ENCODE measurements at places on chromosomes 5 and 9.

DNA sequence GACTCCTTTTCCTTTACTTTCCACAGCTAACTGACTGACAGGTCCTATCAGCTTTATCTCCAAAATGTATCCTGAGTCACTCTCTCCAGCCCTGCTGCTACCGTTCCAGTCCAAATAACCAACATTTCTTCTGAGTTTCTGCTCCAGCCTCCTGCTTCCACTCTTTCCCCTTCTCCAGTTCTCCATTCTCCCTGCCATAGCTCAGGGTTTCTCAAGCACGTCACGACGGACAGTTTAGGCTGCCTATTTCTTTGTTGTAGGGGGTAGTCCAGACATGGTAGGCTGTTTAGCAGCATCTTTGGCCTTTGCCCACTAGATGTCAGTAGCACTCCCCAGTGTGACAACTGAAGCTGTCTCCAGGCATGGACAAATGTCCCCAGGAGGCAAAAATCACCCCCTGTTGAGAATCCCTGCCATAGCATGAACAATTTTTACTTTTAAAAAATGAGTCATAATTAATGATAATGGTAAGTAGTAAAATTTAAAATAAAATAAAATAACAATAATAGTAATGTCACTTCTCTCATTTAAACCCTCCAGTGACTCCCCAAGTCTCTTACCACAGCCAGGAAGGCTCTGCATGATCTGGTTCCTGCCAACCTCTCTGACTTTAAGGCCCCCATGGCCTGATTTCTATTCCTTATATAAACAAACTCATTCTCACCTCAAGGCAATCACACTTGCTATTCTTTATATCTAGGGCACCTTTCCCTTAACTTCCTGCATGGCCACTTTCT is 105.4 kb upstream of the FER start:
- DNase-seq = peak; percentile 61

DNA sequence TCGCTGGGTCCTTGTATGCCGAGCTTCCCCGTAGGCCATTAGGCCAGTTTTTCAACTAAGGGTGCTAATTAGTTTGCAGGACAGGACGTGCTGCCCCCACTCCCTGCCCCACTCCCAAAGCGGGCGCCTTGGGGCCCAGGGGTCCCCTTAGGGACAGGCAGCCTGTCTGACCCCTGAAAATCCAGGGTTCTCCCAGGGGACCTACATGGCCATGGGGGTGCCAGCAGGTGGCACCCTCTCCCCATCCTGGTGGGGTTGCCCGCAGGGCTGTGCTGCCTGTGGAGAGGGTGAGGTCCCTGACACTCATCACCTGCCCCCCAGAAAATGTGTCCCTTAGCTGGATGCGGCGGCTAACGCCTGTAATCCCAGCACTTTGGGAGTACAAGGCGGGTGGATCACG is 8.5 kb upstream of the CCDC187 start:
- DNase-seq = peak; percentile 81

- DNase-seq = no peak
These were observed 299.3 kb downstream of the DIRAS2 start for GRCh38 chr9:90343366-90343765.

DNA sequence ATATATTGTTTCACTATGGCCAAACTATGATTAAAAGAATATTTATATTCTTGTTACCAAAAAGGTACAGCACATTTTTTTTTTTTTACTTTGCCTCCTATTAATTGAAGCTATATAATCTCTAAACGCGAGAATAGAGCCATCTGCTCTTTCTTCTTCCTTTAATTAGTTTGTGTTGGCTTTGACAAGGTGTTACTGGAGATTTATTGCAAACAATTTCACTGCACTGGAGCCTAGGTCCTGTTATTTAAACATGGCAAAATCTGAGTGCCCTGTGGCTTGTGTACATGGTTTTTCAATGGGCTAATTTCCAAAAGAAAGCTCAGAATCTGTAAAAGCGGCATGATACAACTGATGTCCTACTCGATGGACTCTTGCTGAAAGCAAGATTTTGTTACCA is 40.8 kb upstream of the GABRG2 start:
- DNase-seq = no peak

DNA sequence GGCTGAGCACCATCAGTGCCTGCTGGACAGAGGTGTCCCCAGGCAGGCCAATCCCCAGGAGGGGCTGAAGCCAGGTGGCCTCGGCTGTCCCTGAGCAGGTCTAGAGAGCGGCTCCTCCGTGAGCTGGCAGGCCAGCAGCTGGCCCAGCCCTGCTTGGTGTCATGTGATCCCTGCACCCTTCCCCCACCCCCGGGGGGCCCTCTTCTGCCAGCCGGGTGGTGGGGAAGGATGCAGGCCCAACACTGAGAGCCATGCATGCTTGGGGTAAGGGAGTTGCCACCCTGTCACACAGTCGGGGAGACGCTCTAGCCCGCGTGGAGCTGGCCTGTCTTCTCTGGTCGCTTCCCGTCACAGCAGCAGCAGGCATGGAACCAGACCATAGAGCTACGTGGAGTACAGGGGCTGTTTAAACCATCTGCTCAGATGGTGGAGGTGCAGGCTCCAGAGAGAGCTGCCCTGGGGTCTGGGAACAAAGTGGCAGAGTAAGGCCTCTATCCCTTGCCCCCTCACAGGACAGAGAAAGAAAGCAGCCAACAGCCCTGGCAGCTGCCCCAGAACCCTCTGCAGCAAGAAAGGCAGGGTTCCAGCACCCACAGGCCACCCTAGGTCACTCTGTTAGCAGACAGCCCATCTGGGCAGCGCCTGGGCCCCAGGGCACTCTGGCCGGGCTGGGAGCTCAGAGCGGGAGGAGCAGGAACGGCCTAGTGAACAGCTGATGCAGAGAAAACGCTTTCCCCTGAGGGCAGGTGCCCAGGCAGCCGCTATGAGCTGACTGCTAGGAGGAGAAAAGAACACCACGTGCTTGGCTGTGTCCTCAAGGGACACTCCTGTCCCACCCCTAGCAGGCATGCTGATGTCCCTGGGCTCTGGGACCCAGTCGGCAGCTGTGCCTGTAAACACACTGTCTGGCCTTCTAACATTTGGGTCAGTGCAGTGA is 6.8 kb downstream of the RALGDS start:
- no peak for DNase-seq

- DNase-seq = no peak
These were observed 74.1 kb downstream of the SLC38A9 start for GRCh38 chr5:55638051-55638450.

DNA sequence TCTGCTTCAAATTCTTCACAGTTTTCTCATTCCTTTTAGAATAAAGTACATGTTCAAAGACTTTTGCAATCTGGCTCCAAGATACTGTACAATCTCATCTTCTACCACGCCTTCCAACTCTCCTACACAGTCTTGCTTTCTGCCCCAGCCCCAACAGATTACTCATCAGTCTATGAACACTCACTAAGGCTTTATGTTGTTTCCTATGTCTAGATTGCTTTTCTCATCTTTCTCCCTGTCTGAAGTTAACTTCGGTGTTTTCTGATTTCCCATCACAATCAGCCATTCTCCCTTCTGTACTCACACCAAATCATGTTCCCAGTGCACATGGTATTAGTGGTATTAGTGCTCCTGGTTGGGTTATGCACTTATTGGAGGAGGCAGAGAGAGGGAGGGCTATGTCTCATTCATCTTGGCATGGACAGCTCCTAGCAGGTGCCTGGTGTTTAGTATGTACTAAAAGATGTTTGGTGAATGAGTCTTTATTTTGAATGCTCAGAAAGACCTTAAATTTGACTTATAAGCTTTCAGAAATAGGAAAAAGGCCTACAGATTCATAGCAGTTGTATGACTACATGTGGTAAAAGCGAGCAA is 44.0 kb upstream of the ZNF608 start:
- no peak for DNase-seq

GRCh38 chr5:175609526-175609925 is 48.3 kb upstream of the HRH2 start:
- no peak for DNase-seq

DNA sequence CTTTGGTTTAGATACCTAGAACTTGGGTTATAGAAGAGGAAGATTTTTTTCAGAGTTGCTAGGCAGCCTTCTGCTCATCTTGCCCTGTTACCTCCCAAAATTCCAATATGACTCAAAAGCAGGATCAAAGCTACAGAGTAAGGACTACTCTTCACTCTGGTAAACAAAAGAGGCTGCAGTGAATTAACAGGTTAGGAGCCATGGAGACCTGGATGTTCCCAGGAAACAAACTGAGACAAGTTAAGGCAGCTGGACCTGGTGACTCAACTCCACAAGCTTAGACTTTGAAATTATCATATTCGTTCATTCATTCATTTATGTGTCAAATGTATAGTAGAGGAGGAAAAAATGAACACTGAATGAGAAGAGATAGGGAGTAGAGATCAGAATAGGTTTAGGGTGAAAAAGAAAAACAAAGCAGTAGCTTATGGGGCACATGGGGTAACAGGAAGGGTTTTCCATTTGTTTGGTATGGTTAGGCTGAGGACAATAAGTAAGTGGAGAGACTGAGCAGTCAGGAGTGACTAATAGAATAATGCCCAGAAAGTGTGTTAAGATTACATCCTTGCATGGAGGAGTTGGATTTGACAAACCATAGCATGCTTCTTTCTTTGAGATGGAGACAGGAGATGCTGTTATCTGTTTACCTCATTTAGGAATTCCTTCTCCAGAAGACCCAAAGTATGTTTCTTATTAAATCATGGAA is 464.0 kb upstream of the ZNF608 start:
- DNase-seq = no peak

GRCh38 chr5:79595086-79595485 is 17.2 kb upstream of the TENT2 start:
- DNase-seq = no peak

DNA sequence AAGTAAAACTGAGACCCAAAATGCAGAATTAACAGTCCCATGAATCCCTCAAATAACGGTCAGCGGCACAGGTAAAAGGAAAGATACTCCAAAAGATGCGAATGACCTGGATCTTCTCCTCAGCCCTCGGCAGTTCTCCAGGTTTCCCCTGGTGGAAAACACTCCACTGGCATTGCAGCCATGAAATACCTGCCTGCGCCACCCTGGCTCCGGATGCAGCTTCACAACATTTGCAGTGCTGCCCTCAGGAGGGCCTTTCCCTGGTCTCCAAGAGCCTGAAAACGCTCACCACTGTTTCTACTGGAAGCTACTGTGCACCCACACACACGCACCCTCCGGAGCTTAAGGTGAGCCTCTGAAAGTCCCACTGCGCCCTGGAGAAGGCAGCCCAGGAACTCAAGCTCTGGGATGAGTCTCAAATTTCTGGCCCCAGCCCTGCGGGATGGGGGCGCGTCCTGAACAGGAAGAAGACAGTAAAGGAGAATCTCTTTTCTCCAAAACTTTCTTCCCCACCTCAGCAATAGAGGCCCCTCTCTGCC is 612 bp downstream of the UGT3A2 start:
- DNase-seq = no peak

DNA sequence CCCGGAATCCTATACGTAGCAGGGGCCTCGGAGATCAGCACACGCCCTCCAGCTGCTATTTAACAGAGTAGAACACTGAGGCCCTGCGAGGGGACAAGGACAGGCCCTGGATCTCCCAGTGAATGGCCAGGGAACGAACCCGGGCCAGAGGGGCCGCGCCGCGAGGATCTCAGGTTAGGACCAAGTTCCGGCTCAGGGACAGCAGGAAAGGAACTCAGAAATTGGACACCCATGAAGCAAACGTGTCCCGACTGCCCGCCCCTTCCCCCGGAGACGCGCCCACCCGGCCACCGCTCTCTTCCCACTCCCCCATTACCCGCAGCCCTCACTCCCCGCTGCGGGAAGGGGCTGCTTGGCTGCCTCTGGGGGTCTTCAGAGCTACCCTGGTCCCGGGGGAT is 1.0 kb upstream of the FOXE1 start:
- no peak for DNase-seq

- DNase-seq = no peak
These were observed 3.1 kb downstream of the MAN2A1 start for GRCh38 chr5:109692852-109693251.

GRCh38 chr5:100667161-100667630 is 132.0 kb downstream of the FAM174A start:
- DNase-seq = no peak

DNA sequence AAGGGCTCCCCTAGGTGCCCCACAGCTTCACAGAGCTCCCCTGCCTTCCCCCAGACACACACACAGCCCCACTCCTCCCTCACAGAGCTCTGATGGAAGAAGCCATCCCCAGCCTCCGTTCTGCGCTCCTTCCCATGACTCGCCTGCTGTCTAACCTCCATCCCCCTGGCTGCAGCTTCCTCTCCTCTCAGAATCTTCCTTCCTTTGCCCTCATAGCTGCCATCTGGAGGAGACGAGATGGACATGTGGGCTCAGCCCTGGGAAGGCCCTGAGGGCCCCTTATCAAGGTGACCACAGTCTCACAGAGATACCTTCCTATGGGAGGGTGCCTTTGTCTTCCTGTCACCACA is 94.3 kb downstream of the PCDH1 start:
- DNase-seq = no peak

GRCh38 chr5:168780888-168781287 is 201.7 kb upstream of the PANK3 start:
- DNase-seq = no peak

DNA sequence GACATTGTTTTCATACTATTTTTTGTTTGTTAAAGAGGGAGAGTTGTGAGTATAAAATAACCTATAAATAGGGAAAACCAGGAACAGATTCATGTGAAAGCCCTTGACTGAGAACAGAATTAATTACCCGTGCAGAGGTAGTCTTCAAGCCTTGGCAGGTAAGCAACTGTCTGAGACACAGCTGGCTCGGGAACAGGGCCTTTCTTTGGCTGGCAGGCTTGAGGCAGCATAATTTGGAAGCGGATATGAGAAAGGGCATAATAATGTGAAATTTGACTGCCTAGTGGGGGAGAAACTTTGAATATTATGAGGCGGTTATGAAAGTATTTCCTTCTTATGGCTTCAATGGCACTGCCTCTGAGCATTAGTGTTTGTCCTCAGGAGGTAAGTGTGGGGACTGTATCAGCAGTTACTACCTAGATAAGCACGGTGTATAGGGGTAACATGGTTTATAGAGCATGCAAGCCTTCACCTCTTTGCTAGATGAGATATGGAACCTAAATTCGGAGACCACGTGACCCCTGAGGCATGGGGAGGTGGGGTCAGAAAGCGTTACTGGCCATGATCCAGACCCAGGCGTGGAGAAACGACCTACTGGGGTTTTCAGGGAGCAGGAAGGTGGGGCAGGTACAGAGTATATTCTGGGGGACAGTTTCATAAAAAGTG is 210.2 kb upstream of the GAS1 start:
- no peak for DNase-seq

- no peak for DNase-seq
These were observed 7.0 kb downstream of the FST start for GRCh38 chr5:53487436-53487835.

DNA sequence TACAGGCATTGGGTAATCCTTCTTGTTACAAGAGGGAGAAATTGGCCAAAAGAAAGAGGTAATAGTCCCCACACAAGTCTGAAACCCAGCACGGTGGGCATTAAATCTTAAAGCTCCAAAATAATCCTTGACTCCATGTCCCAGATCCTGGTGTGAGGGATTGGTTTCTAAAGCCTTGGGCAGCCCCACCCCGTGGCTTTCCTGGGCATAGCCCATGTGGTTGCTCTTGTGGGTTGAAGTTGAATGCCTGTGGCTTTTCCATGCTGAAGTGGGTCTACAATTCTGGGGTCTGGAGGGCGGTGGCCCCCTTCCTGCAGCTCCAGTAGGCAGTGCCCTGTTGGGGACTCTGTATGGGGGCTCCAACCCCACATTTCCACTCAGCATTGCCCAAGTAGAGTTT is 91.8 kb upstream of the LARP1 start:
- DNase-seq = no peak

GRCh38 chr9:72614067-72614466 is 92.7 kb downstream of the TMC1 start:
- no peak for DNase-seq

- DNase-seq = no peak
These were observed 14.1 kb downstream of the KCNT1 start for GRCh38 chr9:135716045-135716444.

Data from GM13977 (cell line).